Activated T-cell treated with anti-CD3 and anti-CD28 coated beads for 48 hours (primary cell): ENCODE measurements at places on chromosomes 2 and 18.

- DNase-seq, result no peak
Observed at GRCh38 chr2:237861875-237862527, 2.6 kb downstream of the RAMP1 start.

DNA sequence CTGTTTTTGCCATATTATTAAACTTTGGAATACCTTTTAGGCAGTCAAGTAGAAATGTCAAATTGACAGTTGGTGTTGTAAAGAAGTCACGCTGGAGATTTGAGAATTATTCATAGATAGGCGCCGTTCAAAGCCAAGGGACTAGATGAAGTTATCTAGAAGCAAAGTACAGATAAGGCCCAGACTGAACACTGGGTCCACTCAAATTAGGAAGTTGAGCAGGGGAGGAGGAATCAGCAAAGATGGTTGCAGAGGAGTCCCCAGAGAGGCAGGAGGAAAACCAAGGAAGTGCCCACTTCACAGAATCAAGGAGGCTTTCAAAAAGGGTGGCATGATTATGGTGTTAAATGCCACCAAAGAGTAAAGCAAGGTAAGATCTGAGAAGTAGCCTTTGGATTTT is 9.6 kb upstream of the ALS2 start:
- no peak for DNase-seq

GRCh38 chr18:32422201-32422600 is 48.5 kb downstream of the GAREM1 start:
- DNase-seq, result no peak

DNA sequence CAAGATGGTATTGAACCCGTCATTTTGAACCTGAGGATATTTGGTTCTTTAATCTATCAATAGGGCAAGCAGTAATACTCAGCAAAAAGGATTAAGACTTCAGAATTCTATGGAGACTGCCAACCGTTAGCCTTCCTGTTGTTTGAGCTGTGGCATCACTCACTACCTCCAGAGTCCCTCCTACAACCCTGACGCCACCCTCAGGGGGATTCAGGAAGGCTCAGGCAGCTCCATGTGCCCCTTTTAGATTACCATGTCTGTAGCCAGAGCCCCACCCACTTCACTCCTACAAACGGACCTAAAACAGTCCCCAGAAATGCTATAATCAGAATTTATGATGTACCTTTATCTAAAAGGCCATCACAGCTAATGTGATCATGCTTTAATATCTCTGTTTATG is 172.9 kb downstream of the EPHA4 start:
- DNase-seq, result no peak

GRCh38 chr2:23602116-23602515 is 217.1 kb downstream of the KLHL29 start:
- no peak for DNase-seq

DNA sequence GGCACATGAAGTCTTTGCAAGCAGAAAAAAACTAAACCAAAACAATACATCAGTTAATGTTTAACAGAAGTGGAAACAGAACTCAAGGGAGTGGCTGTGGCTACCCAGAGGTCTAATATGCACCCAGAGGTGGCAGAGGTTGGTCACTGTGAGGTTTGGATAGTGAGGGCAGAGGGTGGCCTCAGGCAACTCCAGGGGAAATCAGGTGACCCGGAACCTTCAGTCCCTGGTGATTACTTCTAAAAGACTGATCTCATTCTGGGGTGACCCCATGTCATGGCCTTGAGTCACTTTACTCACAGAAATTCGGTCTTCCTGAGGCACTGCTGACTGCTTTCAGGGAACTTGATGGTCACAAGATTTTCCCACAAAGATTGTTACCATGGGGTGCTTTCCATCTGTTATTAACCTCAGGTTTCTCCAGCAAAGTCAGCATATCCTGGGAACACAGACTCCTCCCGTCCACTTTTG is 99.4 kb downstream of the TMEM17 start:
- DNase-seq, result no peak

DNA sequence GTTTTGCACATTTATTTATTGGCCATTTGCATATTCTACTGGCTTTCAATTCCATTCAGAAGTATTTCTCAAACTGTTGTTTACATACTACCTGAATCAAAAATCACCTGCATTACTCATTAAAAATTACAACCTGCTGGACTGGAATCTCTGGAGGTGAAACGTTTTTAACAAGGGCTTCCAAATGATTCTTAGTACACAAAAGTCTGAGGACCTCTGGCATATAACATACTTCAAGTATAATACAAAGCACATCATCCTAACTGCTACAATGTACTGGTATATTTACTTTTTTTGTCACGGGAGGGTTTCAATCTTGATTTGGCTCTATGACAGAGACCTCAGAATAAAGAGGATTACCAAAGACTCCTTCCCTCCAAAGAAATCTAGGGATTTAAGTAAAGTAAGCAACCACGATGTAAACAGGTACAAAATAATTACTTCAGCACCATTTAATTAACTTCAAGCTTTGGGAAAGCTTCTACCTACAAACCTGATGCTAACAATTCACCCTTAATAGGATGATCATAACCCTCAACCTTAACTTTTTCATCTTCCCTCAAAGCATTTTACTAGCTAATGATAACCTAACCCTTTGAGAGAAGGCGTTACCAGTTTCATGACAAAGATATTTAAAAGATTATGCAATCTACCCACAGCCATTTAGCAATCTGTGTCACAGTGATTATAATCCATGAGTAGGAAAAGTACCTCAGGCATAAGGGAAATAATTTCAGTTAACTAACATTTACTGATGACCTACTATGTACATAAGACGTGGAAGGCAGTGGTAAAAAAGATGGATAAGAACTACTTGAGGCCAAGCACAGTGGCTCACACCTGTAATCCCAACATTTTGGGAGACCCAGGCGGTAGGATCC is 24.7 kb downstream of the ATAD2B start:
- no peak for DNase-seq

GRCh38 chr2:191961556-191961955 is 114.7 kb upstream of the CAVIN2 start:
- no peak for DNase-seq

GRCh38 chr18:35415511-35416073 is 38.5 kb upstream of the ZNF396 start:
- no peak for DNase-seq

DNA sequence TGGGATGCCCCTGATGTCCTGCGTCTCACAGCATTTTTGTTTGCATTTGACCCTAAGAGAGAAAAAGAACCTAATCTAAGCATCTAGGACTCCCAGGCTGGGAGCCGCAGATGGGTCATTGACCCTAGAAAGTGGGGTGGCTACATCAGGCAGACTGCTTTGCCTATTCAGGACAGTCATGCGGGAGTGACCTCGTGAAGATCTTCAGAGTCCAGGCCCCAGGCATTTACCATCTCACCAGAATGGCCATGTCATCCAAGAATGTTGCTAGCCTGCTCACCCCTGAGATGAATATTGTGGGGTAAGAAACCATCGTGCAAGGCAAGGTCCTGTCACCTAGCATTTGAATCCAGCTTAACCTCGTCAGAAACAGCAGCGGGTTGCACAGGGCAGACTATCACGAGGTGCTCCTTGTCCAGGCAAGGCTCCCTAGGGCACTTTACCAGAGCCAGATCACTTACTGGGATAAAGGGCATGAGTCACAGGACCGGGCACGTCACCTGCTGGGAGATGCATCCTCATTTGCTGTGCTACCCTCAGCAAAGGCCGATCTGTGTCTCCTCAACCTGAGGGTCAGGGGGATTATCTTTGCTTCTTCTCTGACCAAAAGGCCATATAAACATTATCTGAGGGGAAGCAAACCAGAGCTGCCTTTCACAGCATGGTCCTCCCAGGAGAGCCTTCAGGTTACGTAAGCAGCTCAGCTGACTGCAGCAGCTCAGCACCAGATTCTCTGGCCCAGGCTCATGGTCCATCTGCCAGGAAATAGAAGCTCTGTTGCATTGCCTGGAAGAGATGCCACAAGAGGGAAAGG is 162.3 kb downstream of the ACKR3 start:
- DNase-seq, result no peak

DNA sequence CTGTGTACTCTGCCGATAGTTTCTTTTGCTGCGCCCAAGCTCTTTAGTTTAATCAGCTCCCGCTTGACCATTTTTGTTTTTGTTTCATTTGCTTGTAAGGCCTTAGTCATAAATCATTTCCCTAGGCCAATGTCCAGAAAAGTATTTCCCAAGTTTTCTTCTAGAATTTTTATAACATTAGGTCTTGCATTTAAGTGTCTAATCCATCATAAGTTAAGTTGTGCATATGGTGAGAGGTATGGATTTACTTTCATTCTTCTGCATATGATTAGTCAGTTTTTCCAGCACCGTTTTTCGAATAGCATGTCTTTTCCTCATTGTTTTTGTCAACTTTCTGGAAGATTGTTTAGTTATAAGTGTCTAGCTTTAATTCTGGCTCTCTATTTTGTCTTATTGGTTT is 484.8 kb upstream of the CNTNAP5 start:
- DNase-seq, result no peak

GRCh38 chr2:207734636-207735512 is 23.4 kb downstream of the CCNYL1 start:
- DNase-seq, result no peak

DNA sequence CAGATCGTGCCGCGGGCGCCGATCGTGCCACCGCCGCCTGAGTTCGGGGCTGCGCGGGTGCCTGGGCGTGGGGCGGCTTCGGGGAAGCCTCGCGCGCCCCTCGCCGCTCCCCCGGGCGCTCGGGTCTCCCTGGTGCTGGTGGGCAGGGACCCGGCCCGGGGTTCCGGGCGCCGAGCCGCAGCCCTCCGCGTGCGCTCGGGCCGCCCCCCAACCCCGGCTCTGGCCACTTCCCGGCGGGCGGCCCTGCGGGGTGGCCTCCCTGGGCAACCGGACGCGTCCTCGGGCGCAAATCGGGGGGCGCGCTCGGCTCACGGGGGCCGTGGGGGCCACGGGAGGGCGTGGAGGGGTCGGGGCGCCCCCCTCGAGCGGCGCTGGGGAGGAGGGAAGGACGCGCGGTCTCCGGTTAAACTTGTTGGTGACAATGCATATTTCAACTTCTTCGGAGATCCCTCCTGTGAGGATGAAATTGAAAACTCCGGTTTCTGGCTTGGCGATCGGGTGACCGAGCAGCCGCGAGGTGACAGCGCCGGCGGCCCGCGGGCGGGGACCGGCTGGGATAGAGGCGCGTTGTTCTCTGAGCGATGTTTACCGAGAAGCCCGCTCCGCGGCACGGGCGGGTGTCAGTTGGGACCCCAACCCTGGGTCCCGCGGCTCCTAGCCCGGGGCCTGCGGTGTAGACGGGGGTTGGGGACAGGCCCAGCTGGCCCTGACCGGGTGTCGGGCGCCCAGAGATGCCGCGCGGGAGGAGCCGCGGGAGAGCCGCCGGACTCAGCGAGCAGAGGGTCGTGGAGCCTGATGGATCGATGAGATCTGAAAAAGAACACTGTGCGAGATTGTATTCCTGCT is 676 bp downstream of the SH3BP4 start:
- peak; percentile 2 for DNase-seq

DNA sequence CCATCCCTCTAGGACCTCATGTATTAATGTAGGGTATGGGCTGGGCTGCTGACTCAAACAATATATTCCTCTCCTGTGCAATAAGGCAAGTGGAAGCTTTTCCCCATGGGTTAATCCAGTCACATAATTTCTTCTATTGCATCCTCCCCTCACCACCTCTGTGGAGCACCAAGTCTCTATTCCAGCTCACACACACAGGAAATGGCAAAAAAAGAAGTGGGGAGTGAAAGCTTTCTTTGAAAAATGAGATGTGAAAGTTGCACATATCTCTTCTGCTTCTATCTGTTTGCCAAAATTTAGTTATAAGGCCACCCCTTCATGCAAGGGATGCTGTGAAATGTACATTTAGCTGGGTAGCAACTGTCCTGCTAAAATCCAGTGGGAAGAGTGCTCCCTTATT is 121.3 kb downstream of the CDC42EP3 start:
- no peak for DNase-seq

DNA sequence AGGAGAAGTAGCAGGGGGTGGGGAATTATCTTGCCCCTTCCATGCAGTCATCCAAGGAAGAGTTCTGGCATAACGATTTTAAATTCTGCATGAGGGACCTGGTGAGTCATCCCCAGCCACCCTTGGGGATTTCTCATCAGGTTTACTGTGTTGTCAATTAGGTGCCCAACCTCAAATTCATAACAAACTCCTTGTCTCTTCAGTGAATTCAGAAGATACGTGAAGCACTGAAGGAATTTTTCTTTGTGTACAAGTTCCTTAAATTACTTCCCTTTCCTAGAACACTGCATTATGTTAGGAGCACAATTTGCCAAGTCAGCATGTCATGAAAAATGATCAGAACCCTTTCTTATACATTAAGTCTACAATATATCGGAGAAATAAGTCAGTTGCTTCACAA is 70.8 kb upstream of the NOSTRIN start:
- DNase-seq, result no peak

DNA sequence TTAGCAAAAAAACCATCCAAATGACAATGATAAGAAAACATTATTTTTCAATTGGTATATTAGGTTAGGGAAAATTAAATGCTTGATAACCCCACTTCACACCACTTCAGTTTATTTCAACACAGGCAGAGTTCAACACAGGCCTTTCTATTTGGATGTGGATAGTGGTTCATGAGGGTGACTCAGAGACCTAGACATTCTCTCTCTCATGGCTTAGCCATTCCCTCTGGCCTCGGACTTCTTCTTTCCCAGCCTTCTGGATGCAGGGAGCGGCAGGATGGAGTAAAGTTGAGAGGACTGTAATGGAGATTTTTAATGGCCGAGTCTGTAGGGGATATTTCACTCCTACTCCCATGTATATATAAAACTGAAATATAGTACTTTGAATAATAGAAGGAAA is 109.7 kb downstream of the CTNNA2 start:
- no peak for DNase-seq

DNA sequence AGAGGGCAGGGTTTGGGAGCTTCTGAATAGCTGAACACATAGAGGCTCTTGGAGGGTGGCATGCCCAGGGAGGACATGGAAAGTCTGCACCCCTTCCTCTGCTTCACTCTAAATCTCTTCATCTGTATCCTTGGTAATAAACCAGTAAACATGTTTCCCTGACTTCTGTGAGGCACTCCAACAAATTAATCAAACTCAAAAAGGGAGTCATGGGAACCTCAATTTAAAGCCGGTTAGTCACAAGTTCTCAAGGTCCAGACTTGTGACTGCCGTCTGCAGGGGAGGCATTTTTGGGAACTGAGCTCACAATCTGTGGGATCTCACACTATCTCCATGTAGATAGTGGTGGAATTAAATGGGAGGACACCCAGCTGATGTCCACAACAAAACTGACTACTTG is 33.1 kb upstream of the STON1 start:
- DNase-seq, result no peak

DNA sequence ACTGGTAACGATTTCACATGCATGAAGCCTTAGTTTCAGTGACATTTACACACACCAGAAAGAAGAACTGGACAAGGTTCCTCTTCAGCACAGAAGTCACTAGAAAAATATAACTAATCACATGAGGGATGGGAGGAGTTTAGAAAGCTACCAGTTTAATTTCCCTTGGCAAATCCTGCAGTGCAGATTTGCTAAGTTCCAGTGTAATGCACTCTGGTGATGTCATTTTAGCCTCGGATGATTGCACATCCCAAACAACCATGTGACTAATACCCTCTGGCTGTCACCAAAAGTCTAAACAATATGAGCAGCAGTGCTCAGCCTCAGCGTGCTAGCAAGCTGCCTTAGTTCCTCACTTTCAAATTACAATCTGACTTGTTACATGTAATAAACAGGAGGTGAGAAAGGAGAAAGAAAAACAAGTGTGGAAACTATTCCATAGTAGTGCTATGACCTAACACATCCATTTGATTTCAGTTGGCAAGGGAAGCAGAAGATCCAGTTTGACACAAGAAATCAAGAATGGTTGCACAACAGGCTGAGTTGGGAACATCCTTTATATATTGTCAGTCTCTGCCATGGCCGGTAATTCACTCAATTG is 35.3 kb upstream of the PPP1CB start:
- no peak for DNase-seq

GRCh38 chr18:63187791-63188460 is 131.6 kb downstream of the BCL2 start:
- no peak for DNase-seq
